CD4-positive, alpha-beta memory T cell (primary cell): ENCODE measurements at places on chromosomes 2 and 18.

- DNase-seq = no peak
Measured at GRCh38 chr2:130790312-130790711, 35.0 kb downstream of the AMER3 start.

DNA sequence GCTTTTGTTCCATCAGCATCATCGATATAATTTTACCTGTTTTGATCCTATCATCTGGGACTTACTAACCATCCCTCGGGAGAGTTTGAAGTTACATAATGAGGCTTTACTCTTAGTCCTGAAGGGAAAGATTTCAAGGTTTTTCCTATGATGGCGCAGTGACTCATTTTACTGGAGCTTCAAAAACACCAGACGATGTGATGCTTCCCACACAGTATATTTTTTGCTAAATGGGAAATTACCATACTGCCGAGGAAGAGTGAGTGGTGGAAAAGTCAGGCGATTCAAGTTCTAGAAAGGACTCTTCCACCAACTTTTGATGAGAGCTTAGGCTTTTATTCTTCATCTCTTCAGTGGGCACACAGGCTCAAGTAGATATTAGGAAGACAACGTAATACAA is 44.6 kb upstream of the GCG start:
- DNase-seq = no peak

DNA sequence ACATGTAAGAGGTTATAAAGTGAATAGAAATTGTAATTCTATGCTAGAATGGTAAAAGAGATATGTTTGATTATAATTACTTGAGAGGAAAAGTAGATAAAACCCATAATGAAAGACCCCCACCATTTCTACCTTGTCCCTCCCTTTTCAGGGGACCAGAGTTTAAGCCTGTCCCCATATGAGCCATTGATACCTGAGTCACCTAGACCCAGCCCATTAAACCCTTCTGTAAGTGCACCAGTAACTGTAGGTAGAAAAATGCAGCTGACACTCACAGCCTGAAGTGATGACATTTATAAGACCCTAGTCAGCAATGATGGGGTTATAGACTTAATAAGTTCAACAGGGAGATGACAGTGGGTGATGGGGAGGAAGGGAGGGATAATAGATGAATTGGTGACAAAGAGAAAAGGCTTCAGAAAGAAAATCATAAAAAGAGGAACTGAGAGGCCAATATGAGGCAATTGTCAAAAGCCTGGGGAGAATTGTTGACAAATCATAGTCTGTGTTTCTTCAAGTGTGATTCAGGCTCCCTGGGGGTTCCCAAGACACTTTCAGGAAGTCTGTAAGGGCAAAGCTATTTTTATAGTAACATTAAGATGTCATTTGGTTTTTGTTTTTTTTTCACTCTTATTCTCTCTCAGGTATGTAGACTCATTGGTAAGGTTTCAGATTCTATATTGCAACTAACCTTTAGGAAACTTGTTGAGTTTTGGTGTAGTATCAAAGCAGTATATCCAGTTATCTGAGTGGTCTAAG is 544.2 kb downstream of the SATB2 start:
- no peak for DNase-seq

- no peak for DNase-seq
Measured at GRCh38 chr2:226991663-226992062, 155.8 kb downstream of the RHBDD1 start.

DNA sequence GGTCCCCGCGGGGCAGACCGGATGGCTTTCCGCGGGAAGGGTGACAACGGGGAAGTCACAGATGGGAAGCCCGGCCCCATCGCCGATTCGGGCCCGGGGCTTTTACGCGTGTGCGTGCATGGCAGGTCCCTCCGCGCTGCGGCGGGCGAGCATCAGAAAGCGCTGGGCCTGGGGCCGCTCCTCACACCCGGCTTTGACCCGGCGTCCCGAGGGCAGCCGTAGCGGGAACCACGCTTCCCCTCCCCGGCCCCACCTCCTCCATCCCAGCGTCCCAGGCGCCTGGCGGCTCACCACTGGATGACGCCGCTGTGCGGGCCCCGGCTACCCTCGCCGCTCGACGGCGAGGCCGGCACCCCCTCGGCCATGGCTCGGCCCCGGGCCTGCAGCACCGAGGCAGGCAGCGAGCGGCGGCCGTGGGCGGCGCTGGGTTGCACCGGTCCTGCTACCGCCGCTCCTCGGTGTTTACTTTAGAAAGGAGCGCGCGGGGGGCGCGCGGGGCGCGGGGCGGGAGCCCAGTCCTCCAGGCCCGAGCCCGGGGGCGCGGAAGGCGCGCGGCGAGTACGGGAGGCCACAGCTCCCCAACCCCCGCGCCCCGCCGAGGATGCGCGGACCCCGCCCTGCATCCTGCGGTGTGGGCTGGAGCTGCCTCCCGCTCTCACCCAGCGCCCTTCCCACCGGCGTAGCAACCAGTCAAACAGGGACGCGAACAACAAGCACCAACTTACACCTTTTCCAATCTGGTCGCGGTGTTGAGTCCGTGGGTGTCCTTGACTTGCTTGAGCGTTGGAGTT is 806 bp downstream of the RFX8 start:
- DNase-seq = peak; percentile 39

DNA sequence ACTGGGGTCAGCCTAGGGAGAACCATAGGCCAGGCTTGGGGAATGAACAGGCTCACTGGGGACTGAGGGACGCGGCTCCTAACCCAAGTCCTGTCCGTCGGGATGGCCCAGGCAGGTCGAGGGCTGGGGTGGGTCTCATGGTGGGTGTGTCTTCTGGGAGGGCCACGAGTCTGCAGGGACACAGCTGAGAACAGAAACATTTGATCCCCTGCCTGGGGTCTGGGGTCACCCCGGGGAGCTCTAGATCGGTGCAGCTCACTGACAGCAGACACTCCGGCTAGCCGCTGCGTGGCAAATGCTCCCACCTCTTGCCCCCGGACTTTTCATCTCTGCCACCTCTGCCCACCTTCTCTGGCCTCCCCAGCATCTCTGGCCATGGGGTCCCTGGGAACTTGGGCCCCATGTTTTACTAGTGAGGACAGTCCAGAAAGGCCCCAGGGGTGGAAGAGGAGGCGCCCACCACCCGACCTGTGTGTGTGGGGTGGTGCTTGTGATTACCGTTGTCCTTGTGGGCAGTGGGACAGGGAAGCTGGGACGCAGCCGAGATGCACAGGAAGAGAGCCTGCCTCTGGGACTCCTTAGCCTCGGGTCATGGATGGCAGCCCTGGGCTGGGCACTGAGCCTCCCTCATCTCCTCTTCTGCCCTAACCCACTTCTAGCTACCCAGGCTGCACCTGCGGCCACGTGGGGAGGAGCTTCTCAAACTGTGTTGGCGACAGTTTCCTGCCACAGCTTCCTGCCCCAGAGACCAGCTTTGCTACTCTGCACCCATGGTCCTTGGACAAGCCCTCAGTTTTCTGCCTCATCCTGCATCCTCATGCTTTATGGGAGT is 4.9 kb downstream of the ZAP70 start:
- DNase-seq = peak; percentile 86

DNA sequence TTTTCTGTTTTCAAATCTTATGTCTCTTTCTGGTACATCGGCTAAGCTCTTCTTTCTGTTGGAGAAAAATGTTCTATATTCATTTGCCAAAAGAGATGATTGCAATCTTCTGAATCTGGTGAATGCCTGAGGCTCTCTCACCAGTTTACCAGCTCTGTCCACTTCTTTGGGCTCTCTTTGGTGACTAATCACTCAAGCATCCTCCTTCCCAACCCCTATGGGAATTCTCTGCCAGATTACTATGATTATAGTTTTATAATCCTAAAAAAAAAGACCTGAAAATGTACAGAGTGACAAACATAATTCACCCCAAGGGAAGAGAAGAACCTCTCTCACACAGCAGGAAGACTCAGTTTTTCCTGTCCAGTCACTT is 187.3 kb downstream of the CAMKMT start:
- DNase-seq = no peak

DNA sequence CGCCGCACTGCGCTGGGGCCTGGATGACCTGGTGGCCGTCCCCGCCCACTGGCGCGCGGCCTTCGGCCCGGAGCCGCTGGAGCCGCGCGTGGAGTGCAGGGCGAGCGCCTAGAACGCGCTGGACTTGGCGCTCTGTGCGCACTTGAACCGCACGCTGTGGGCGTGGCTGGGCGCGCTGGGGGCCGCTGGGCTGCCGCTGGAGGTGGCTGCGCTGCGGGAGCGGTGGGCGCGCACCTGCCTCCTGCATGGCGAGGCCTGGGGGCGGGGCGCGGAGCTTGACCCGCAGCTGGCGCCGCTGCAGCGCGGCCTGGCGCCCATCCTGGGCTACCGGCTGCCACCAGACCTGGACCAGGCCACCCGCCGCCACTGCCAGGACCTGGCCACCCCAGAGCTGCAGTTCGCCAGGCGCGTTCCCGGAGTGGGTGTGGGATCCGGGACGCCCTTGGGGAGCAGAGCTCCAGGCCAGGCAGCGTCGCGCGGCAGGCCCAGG is 9.9 kb downstream of the AQP12B start:
- DNase-seq = no peak

- DNase-seq = no peak
Measured at GRCh38 chr18:50649821-50650220, 89.9 kb downstream of the MAPK4 start.

GRCh38 chr2:115684345-115684744 is 1241.9 kb downstream of the DPP10 start:
- no peak for DNase-seq

GRCh38 chr2:27212626-27213471 is 781 bp upstream of the SLC5A6 start:
- DNase-seq = peak; percentile 75

GRCh38 chr2:1940679-1941078 is 196.4 kb upstream of the PXDN start:
- DNase-seq = no peak

DNA sequence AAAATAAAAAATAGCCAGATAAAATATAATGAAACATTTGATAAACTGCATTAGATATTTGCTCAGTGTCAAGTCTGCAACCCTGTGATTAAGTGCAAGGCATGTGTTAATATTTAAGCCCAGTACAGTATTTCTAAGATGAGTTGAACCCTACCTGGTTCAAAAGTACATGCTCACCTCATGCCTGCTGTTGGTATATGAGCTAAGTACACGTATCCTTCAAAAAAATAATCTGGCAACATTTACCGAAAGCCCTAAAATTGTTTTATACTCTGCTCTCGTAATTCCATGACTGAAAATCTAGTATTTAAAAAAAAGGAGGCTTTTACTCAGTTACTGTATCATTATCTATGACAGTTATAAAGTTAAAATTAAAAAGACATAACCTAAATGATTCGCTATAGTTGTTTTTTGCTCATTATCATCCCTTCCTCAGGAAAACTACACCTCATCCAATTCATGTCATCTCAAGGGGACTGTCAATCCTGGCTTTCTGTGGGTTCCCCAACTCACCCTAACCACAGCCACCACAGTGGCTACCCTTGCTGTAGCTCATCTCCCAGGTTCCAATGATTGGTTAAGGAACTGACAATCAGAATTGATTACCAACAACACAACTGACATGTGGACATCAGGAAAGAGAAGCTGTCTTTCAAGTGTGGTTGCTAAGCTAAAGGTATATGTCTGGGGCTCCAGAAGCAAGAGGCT is 10.6 kb downstream of the TLK1 start:
- no peak for DNase-seq

DNA sequence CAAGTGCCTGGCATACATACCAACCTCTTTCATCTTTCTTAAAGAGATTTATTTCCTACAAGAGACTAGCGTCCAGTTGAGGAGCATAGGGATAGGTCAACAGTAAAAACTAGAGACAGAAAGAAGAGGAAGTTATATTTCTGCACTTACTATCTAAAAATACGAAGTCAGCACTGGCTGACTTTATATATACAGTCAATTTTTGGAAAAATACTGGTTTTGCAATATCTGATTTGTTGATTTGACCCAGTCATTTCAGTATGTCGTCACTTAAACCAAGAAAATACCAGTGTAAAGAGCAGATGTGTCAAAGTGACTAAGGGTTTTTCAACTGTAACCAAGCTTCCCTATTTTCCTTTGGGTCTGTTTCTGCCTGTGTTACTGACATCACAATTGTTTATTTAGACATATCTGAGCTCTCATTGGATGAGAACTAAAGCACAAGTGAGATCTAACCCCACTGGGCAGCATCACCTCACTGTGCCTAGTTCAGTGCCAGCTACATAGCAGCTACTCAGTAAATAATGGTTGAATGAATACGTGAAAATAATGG is 23.0 kb downstream of the CYTIP start:
- no peak for DNase-seq

DNA sequence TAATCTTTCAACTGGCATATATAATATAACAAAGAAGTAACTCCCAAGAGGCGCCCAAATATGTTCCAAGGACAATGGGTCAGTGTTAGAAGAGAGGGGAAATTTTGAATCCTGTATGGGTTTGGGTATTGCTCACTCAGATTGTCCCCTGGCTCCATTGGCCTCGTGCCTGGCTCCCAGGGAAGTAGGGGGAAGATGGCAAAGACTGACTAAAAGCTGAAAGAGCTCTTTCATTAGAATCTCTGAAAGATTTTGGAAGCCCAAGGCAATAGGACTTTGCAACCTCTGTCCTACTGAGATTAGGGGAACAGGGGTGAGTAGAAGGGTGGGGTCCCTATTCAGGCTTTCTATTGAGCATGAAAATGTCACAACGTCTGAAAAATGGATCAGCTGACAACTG is 1272.8 kb upstream of the ZEB2 start:
- DNase-seq = no peak

- no peak for DNase-seq
Measured at GRCh38 chr2:121038891-121039616, 245.9 kb downstream of the TFCP2L1 start.

- no peak for DNase-seq
Measured at GRCh38 chr18:80161781-80162417, 52.8 kb downstream of the ADNP2 start.

DNA sequence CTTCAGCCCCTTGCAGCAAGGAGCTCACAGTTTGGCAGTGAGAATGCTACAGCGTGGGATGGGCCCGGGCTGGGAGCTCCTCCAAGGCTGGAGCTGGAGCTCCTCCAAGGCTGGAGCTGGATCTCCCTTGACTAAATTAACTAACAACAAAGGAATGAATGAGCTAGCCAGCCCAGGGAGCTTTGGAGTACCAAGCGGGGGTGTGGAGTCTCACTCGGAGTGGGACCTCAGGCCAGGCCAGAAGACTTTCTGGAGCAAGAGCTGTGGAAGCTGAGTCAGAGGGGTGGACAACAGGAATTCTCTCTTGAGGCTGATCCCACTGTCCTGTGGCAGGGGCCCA is 244.7 kb upstream of the HS6ST1 start:
- DNase-seq = no peak

- no peak for DNase-seq
Measured at GRCh38 chr18:63834471-63835113, 52.9 kb upstream of the SERPINB2 start.

DNA sequence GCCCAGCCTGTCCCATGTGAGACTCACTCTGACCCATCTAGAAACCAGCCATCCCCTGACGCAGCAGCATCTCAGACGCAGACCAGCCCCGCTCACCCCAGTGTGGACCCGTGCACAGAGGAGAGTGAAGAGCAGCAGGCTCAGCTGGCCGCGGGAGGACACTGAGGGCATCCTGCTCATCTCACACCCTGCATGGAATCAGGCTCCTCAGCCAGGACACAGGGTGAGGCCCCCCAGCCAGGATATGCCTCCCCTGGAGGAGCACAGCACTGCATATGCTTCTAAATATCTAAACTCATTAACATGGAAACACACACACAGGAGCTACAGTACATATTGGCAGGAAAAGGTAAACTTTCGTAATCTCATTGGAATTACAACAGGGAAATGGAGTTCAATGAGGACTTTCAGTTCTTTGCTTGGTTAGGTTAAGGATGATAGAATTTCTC is 34.4 kb downstream of the NEMP2 start:
- DNase-seq = no peak
